Osteocyte (in vitro differentiated cells): ENCODE measurements at places on chromosomes 2 and 18.

DNA sequence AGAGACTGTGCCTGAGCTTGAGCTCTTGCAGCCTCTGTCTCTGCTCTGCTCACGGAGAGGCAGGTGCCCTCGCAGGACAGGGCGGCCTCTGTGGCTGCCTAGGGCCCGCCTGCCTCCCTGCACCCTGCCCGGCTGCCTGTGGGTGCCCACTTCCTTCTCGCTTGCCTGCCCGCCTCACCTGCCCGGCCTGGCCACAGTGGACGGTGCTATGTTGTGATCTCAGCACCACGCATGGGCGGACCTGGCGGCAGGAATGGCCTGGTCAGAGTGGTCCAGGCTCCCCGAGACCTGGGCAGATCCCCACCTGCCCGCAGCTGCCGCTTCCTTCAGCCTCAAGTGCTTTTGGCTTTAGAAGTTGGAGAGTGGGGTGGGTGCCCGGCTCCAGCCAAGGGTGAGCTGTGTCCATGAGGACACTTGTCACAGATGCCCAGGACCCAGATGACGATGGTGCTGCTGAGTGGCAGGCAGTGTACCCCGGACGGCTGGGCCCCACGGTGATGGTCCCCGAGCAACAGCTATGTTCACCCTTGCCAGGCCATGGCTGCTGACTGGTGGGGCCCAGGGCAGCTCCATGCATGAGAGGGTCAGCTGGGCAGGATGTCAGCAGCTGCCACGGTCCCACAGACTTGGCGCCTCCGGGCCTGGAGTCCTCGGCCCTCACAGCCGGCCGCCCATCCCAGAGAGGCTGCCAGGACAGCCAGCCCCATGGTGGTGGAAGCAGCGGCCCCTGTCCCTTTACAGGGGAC lies 25.3 kb downstream of the RTP5 start:
- no peaks in the 10 kb centered on the region for H3K27me3 ChIP-seq
- no peak overlapping the region for H3K4me3 ChIP-seq
- no peak overlapping the region for H3K27ac ChIP-seq
- H3K36me3 ChIP-seq: no peaks in the 10 kb centered on the region
- DNase-seq: no peak
- peaks cover 13% of the 10 kb centered on the region for H3K4me1 ChIP-seq

- H3K4me1 ChIP-seq: no peaks in the 10 kb centered on the region
- H3K27me3 ChIP-seq: no peaks in the 10 kb centered on the region
Observed at GRCh38 chr2:1231466-1232063, 181.7 kb upstream of the TPO start.

- DNase-seq: no peak
- H3K27ac ChIP-seq: peak overlapping the region; percentile 53
- H3K4me3 ChIP-seq: no peak overlapping the region
- H3K4me1 ChIP-seq: peaks cover 28% of the 10 kb centered on the region
Observed at GRCh38 chr2:226213717-226214116, 585.9 kb downstream of the IRS1 start.

DNA sequence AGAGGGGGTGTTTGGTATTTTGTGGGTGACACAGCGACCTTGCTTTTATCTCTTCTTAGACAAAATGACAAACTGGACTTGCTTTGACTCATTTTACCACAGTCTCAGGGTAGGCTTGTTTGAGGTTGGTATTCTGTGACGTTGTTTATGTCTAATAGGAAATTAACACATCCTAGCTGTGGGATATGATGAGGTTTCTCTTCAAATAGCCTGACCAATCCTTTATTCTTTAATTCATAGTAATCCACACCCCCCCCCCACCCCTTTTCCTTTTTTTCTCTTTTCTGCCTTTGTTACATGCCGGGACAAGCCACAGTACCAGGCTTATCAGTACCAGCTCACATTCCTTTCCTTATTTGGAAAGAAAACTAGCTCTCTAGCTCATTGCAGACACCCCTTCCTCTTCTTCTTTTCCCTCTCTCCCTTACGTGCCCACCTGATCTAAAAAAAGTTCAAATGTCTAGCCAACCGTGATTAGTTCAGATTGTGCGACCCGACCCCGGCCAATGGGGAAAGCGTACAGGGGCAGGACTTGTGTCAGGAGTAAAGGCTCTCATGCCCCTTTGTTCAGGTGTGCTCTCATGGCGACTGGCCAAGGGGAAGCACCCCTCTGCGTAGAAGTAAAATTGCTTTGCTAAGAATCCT lies 52.2 kb upstream of the PTPRM start:
- H3K27ac ChIP-seq: no peak overlapping the region
- no peaks in the 10 kb centered on the region for H3K36me3 ChIP-seq
- H3K4me3 ChIP-seq: no peak overlapping the region
- DNase-seq: no peak
- H3K27me3 ChIP-seq: peaks cover 22% of the 10 kb centered on the region
